AG20443 (cell line): ENCODE measurements at places on chromosomes 6 and 20.

GRCh38 chr20:34096699-34097444 is 15.2 kb downstream of the EIF2S2 start:
- DNase-seq, result no peak

GRCh38 chr6:109184638-109185037 is 89.3 kb downstream of the CEP57L1 start:
- no peak for DNase-seq

GRCh38 chr6:5644523-5645185 is 362.1 kb downstream of the NRN1 start:
- DNase-seq, result no peak

- no peak for DNase-seq
These were observed 134.5 kb downstream of the JARID2 start for GRCh38 chr6:15380351-15380750.

DNA sequence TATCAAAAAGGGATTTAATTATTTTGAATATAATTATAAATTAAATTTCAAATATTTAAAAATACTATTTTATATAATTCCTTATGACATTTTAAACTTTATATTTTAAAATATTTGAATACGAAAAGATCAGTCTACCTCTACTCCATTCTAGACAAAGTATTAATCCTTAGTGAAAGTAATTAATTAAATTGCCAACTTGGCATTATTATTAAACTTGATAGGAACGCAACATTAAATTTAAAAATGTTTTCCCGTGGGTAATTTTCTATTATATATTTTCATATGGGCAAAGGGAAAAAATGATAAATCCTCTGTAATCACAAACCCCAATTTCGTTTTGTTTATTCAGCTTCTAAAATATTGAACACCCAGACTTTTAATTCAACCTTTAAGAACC is 8.4 kb upstream of the FHL5 start:
- no peak for DNase-seq

DNA sequence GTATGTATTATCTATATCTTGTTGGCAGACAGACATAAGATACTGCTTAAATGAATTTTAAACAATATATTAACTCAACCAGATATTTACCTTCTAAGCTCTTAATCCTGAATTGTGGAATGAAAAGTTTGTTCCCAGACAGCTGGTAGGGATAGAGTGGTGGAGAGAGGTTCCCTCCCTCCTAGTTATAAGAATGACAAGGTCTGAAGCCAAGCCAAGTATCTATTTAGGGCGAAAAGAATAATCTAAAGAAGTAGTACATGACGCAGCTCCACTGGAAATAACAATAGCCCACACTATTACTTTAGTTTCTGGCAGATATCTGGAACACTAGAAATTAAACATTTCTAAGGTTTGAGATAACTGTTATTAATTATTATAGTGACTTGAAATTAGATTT is 104.3 kb downstream of the AHI1 start:
- no peak for DNase-seq

- DNase-seq, result no peak
These were observed 23.6 kb downstream of the THEMIS start for GRCh38 chr6:127877231-127877630.

DNA sequence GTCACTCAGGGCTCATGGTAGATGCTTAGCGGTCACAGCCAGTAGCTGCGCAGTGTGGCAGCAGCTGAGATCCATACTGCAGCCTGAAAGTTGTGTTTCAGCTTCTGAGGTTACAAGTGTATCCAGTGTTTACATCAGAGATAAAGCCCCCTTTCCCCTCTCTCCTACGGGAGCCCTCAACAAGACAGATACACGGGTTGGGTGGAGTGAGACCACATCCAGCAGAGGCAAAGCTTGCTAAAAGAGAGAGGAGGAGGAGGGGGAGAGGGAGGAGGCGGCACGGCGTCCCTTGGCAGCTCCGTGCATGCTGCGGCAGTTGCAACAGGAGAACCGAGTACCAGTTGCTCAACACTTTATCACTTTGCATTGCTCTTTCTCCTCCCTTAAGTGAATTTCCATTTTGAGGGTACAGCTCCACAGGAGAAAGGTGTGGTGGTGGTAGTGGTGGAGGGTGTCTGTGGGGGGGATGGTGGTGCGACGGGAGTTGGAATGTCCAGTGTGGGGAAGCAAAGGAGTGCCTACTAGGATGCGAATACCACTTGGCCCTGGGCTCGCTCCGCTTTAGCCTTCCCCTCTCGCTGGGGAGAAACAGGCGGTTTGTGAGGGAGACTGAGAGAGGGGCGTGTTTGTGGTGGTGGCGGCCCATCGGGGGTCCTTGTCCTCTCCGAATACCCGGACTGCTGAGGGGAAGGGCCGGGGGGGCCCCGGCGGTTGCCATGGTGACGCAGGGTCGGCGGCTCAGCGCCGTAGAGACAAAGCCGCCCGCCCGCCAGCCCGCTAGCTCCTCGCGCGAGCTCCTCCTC is 405 bp upstream of the RNF182 start:
- peak; percentile 54 for DNase-seq

DNA sequence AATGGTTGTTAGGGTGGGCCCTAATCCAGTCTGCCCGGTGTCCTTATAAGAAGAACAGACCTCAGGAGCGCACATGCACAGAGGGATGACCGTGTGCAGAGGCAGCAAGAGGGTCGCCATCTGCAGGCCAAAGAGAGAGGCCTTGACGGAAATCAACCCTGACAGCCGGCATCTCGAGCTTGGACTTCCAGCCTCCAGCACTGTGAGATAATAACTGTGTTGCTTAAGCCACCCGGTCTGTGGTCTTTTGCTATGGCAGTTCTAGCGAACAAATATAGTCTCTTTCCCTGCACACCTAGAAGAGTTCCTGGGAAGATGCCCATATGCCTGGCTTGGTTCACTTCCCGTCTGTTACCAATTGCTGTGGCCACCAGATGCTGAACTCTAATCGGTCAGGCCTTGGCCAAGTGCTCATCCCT is 35.3 kb upstream of the PTGIS start:
- DNase-seq, result no peak

GRCh38 chr6:46412662-46413061 is 78.6 kb downstream of the RCAN2 start:
- no peak for DNase-seq

- DNase-seq, result no peak
These were observed 2.4 kb downstream of the NUS1 start for GRCh38 chr6:117677553-117678141.

DNA sequence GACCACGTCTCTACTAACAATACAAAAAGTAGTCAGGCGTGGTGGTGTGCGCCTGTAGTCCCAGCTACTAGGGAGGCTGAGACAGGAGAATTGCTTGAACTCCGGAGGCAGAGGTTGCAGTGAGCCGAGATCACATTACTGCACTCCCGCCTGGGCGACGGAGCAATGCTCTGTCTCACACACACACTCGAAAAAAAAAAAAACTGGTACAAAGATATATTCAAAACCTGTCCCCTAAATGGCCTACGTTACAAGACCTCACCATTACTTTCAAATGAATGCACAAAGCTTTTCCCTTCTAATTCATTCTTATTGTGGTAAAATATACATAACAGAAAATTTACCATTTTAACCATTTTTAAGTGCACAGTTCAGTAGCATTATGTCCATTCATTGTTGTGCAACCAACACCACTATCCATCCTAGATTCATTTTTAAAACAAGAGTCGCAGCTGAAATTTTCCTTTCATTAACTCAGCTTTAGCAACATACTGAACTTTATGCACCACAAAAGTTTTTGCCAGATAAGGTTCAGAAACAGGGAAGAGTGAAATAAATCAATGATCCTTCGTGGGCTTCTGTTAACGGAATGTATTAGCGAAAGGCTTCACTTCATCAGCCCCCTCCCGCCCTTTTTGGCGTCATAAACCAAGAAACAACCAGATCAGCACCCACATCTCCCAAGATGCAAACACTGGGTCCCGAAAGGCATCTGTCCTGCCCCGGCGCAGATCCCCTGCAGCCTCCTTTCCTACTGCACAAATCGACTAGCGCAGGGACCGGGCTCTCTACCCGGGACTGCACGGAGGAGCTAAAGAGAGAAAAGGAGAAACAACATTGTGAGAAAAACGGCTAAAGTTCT is 825 bp upstream of the FAM135A start:
- DNase-seq, result no peak

- DNase-seq, result no peak
These were observed 217.3 kb upstream of the FKBP1C start for GRCh38 chr6:62993951-62994350.

DNA sequence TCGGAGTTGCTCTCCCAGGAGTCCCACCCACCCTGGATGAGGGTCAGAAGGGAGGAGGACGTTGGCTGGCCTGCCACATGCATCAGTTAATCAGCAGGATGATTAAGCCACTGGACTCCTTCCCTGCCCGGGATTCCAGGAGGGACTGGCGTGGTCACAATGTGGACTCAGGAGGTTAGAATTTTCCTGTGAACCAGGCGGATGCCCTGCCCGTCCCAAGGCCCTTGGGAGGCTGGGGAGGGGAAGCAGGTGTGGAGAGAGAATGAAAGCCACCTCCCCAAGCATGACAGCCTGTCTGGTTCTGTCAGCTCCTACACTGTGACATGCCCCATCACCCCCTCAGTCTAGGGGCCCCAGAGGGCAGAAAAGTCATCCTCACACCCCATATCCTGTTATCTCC is 11.6 kb upstream of the ITPR3 start:
- DNase-seq, result peak; percentile 92

GRCh38 chr6:27286141-27286540 is 25.9 kb downstream of the POM121L2 start:
- no peak for DNase-seq

GRCh38 chr6:31651602-31652191 is 764 bp downstream of the BAG6 start:
- DNase-seq, result peak; percentile 82

DNA sequence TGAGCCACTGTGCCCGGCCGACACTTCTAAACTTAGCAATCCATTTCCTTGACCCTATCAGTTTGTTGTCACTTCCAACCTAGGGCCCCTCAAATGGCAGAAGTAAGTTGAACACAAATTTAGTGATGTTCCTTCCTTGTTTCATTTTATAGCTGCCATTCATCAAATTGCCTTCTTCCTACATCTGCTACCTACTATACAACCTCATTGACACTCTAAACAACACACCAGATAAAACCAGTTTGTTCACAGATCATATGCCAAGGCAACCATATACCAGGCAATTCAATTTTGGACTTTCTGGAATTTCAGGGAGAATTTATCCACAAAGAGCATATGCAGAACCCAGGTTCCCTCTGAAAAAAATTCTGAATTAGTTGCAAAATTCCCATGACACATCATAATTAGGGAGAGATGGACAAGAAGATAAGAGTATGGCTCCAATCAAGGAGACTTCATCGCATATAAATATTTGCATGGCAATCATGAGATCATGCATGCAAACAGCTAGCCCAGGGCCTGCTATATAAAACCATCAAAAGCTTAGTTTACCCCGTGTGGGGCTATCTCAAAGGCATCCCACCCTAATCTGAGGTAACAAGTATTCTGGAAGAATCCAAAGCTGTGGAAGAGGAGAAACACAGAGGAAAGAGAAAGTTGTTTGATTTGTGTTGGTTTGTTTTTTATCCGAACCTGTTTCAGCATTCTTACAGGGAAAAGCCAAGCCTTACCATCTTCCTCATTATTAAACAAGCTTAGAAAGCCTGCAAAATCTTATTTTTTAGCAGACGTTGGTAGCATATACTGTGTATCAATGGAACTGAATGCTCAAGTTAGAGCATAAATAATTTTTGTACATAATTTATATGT is 132.8 kb upstream of the TNFAIP3 start:
- no peak for DNase-seq

DNA sequence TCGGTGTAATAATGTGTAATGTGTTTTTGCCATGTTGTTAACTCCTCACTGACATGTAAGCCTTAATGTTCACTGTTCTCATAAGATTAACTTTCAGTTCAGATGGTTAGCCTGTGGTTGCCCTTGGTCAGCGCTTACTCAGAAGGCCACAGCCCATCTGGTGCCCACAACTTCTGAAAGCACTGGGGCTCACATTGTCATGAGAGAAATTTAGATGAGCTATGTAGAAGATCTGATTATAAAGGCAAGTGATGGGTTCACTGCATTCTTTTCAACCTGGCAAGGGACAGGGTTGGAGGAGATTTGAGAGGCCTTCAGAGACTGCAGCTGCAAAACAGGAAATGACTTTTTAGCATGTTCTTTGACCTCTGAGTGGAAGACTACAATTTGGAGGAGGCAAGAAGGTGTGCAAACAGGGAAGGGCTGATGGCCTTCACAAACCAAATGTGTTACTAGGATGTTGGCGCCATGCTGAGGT is 242.3 kb upstream of the SUPT3H start:
- DNase-seq, result no peak

DNA sequence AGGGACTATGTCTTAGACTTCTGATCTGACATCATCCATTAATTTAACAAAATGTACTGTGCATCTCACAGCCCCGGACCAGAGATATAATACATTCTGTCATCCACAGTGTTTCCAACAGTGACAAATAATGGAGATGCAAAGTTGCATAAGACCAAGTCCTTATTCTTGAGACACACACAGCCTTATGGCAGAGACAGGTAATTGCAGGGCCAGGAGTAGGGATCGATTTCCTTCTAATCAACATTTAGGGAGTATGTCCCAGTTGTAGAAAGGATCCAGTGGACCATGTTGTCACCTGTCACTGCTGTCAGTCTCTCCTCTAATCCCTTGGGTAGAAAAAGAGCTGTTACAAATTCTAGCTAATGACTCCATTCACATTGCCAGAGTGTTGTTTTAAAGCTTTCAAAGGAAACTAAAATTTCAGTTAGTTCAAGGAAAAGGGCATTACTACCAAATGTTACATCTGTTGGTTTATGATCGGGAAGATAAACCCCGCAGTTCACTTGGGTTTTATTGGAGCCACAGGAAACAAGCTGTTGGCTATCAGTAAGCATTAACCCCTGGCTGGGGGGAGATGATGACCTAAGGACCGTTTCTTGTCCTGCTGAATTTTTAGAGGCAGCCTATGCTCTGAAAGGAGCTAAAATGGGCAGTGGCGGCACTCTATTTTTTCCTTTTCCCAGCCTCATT is 111.4 kb upstream of the ATXN1 start:
- DNase-seq, result no peak

DNA sequence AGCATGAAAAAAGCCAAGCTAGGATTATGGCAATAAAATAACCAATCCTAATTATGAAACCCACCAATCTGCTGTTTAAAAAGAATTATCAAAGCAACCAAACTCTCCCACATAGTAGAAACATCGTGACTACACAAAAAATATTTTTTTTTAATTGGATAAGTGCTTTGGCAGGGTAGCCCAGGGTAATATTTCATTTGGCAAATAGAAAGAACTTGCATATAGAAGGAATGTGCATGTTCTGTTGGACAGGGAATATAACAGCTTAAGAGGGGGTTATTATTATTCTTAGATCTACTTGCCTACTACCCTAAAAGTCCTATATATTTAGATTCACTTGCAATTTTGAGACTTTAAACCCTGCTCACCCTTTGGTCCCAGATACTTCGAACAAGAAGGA is 972 bp downstream of the GSTA3 start:
- no peak for DNase-seq
